ENCODE measurements at places on chromosomes 1 and 21. TPM values are rescaled to one million over a fixed set of nuclear protein-coding genes. Genes with fewer than 3 reads are reported as not detected.

The NUDT4B gene
- polyA plus RNA-seq, result 2.3 TPM

- no peak for DNase-seq
Measured at GRCh38 chr1:33005838-33006421, 30.8 kb downstream of the AK2 start.

- DNase-seq, result no peak
Measured at GRCh38 chr1:174818014-174818616, 181.6 kb upstream of the CACYBP start.

The CLDN17 gene
- polyA plus RNA-seq, result not detected

DNA sequence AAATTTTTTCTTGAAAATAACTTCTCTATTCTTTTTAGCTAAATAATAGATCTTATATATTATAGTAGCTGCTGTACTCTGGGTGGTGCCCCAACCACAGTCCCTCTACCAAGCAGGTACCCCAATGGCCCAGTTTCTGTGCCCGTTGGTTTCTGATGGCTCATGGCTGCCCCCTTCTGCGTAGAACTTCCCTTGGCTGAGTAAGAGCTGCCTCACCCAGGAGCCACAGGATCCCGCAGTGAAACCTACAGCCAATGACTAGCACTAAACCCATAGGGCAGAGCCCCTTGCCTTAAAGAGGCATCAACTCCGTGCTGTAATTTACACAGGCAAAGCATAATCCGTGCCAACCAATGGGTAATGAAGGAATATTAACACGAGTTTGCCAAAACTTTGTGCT, 247.5 kb downstream of the USH2A start:
- no peak for DNase-seq

The GIPC2 gene
- polyA plus RNA-seq, result 15.4 TPM

The NUCKS1 gene
- 368 TPM for polyA plus RNA-seq

GRCh38 chr1:90922996-90923395, 98.8 kb downstream of the ZNF644 start:
- DNase-seq, result no peak

DNA sequence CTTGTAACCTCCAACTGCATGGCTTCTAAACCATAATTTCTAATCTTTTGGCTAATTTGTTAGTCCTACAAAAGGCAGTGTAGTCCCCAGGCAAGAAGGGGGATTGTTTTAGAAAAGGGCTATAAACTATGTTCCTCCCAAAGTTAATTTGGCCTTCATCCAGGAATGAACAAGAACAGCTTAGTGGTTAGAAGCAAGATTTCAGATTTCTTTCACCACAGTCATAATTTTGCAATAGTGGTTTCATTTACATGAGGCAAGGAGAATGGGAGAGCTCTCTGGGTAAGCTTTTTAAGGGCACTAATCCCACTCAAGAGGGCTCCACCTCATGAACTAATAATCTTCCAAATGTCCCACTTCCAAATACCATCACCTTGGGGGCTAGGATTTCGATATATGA, 1353.9 kb downstream of the NCAM2 start:
- DNase-seq, result no peak

DNA sequence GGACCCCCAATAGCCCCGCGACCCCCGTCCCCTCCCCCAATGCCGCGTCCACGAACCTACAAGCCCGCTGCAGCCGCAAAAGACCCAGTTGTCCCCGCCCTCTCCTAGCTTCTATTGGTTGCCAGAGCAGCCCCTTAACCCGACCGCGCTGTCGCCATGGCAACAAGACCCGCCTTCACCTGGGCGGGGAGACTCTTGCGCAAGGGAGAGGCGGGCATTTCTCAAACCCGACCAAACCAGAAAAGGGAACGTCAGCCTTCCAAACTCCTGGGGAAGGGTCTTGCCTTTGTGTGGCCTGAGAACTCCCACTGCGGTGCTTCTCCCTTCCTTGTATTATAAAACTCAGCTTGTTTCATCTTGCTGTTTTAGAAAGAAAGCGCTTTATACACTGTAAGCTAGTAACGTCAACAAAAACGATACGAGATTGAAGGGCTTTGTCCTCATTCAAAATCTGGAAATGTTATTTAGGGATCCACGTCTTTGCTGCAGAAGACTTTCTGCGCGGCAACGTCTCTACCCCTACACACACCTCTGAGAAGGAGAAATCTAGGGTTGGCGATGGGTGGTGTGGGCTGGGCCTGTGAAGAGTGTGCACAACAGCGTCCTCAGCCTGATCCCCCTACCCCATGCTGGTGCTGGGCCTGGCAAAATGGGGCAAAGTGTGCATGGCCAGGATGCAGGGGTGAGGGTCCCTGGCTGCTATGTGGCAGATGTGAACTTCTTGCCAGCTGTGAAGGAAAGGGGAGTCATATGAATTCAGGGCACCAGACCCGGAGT, at the start of gene TMEM9:
Gene TMEM9, minus strand, starts transcription at position 86 of the 777 bp plus-strand sequence. CDS start 551 bp downstream, outside the sequence.
- DNase-seq, result peak; percentile 98

DNA sequence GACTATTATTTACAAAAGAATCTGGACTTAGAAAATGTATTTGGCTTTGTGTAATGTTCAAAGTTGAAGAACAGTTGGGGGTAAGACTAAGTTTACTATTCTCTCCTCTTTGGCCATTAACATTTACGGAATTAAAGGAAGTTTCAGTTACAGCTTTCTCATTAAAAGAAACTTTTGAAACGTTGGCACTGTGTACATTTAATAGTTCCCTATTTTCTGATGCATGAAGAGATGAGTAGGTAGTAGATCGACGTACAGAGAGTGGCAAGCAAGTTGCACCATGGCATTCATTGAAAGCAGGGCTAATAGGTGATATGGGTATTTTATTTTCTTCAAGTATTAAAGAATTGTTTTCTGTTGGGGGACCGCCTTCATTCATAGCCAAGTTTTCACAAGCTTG, 3.2 kb downstream of the ASPM start:
- DNase-seq, result no peak

DNA sequence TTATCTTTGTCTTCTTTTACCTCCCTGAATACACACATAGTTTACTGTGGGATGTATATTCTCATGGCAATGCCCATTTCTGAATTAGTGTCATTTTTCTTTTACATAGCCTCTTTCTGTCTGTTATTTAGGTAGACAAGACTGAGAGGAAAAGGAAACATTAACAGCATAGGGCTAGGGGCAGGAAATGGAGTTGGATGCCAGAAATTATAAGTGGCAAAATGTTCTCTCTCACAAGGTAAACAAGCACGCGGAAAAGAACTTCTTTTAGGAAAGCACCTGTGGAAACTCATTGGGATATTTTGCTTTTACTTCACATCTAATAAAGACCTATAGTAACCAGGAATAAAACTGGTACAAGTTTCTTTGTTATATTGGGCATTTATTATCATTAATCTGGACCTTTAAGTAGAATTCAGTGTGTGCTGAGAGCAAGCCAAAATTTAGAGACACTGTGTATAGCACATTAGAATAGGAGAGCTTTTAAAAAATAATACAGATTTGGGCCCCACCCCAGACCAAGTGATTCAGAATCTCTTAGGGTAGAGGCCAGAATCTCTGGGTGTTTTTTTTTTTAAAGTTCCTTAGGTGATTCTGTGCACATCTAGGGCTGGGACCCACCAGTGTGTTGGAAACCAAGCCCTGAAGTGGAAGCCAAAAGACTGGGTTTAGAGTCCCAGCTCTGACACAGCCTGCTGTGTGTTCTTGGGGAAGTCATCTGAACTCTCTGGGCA, 32.7 kb downstream of the S100A10 start:
- no peak for DNase-seq

- DNase-seq, result no peak
Measured at GRCh38 chr1:232634096-232634495, 4.2 kb upstream of the SIPA1L2 start.

- DNase-seq, result peak; percentile 31
Measured at GRCh38 chr1:35030756-35031446, 844 bp downstream of the ZMYM6 start.

GRCh38 chr21:45169682-45170081, 95.3 kb downstream of the ADARB1 start:
- no peak for DNase-seq

DNA sequence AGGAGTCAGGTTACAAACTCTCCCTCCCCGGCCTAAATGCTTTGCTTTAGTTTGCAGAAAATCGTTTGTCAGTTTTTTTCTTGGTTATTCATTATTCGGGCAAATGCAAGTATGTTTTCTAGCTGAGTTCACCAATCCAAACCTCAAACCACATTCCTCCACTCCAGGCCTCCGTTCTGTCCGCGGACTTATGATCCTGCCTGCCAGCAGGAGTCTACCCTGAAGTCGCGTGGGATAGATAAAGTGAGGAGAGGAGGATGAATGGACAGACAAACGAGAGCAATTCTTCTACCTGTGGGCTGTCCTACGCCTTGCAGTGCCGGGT, 1.3 kb downstream of the ADAMTS1 start:
- DNase-seq, result peak; percentile 46

The ATP1A2 gene
- polyA plus RNA-seq, result 5.0 TPM

The LDLRAD1 gene
- not detected for polyA plus RNA-seq

The LAD1 gene
- 34.6 TPM for polyA plus RNA-seq

DNA sequence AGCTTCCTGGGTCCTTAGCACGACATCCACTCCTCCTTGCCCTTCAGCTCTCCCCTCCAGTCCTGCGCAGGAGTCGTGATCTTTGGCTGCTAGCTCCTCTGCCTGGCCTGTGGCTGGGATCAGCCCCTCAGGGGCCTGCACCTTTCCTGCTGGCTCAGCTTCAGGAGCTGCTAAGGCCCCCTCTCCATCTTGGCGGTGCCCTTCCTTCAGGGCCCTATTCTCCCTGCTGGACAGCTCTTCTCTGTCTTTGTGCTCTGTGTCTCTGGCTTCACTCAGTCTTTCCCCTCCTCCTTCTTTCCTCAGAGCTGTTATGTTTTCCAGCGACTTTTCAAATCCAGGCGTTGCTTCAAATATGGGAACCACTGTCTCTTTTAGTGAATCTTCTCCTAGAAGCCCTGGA, 59.5 kb upstream of the LRRC53 start:
- no peak for DNase-seq

DNA sequence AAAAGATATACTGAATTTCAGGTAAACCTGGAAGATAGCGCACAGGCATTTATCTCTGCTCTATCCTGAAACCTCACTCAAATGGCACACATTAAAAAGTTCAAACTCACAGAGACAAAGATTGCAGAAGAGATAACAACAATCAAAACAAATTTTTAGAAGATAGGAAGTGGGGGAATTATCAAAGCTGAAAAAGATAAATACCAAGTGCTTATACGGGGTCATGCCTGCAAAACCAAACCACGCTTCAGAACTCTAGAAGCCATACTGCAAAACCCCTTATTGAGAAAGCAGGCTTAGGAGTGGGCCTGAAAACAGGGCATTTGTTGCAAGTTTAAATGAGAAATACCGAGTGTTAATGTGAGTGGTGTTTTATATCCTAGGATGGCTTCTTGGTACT, 76.8 kb downstream of the BARHL2 start:
- no peak for DNase-seq

The COA6 gene
- polyA plus RNA-seq, result 27.6 TPM

- DNase-seq, result no peak
Measured at GRCh38 chr1:243943671-243944428, 93.8 kb upstream of the AKT3 start.

The CGN gene
- 44.1 TPM for polyA plus RNA-seq

The UBQLN4 gene
- 58.5 TPM for polyA plus RNA-seq

DNA sequence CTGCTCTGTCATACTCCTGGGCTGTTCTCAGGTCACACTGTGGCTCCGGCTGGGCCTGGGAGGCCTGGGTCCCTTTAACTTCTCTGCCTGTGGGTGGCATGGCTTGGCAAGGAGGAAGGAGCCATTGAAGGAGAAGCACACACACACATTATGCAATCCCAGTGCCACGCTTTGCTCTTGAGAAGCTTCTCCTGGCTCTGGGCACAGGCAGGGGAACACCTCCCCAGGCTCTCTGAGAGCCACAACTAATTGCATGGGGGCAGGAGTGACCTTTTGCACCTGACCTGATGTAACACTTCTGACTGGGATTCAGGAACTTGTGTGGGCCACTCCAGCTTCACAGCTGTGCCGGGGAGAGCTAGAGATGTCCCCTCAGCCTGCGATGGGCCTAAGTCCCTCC, 23.1 kb downstream of the LGR6 start:
- DNase-seq, result no peak

- DNase-seq, result peak; percentile 58
Measured at GRCh38 chr1:83931658-83932253, 67.2 kb downstream of the TTLL7 start.

The RAB7B gene
- 1.9 TPM for polyA plus RNA-seq

GRCh38 chr1:174742805-174743653, 256.7 kb upstream of the CACYBP start:
- no peak for DNase-seq

The ACKR1 gene
- 0.23 TPM for polyA plus RNA-seq

The SLC37A1 gene
- polyA plus RNA-seq, result 7.9 TPM

DNA sequence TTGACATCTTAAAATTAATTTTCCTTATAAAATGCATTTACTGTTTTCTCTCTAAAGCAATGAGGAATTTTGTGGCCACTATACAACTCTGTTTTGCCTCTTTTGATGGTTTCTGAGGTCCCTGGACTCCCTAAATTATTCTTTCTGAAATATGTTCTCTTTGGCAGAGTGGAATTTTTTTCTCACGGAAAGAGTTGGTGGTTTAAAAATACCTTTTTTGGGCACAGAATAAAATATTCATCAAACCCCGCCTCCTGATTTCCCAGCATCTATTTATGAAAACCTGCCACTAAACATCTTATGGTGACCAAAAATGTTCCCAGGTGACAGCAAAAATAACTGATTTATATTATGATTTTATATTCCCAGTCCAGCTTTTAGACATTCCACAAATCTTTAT, 165.3 kb upstream of the SYT6 start:
- DNase-seq, result no peak

The IL10RB gene
- 26.2 TPM for polyA plus RNA-seq

The NR5A2 gene
- 1.8 TPM for polyA plus RNA-seq

DNA sequence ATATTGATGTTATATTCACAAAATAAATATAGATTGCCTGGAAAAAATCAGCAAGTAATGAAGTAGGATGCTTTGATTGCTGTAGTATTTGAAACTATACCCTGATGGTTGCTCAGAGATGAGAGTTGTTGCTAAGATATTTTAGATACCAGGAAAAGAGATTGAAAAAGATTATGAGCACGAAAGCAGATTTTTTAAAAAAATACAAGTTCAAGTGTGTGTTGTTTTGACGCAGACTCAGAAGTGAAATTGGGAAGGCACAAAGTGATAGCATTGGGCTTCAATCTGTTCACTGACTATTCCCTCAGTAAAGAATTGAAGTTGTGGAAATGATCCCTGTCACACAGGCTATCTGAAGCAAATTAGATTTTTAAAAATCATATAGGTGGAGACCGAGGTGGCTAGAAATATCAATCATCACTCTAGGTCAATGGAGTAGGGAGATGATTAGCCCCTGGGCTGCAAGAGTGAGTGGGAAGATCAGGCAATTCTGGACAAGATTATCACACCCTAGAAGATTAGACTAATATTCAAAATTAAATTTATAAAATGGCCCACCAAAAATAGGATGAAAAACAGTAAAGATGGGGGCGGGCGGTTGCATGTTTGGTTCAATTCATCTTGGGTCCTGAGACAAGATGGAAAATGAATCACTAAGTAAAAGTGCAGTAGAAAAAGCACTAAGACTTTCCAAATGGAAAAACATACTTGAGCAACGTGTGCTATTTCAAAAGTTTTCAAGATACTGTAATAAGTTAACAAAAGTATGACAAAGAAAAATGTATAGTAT, 41.5 kb upstream of the LRRC8D start:
- no peak for DNase-seq

- DNase-seq, result no peak
Measured at GRCh38 chr1:53077599-53077965, 15.6 kb downstream of the PODN start.

The PTAFR gene
- polyA plus RNA-seq, result 2.4 TPM

GRCh38 chr1:3021233-3021671, at the start of gene ACTRT2:
Gene ACTRT2, plus strand, starts transcription at chr1:3021467. Its CDS starts 220 bp downstream, at chr1:3021687.
- DNase-seq, result no peak

- DNase-seq, result peak; percentile 61
Measured at GRCh38 chr1:159881622-159882526, 18.1 kb downstream of the CFAP45 start.
